Naive thymus-derived CD4-positive, alpha-beta T cell (primary cell): ENCODE measurements at places on chromosomes 16 and 17. TPM values are rescaled to one million over a fixed set of nuclear protein-coding genes. Genes with fewer than 3 reads are reported as not detected.

GRCh38 chr16:67893743-67894399 is 817 bp downstream of the PSKH1 start:
- DNase-seq = no peak

GRCh38 chr16:87245511-87245910 is 71.7 kb downstream of the C16orf95 start:
- no peak for DNase-seq

DNA sequence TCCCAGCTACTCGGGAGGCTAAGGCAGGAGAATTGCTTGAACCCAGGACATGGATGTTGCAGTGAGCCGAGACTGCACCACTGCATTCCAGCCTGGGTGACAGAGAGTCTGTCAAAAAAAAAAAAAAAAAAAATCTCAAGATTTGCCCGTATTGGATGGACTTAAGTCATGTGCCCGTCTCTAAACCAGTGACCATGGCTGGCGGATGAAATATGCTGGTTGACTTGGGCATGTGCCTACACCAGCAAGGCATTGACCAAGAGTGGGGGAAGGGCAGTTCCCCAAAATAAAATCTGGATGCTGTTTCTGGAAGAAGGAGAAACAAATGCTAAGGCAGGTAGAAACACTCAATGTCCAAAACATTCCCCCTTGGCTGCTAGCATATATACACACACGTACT is 21.5 kb upstream of the COL1A1 start:
- DNase-seq = no peak

Gene PHOSPHO1
- not detected for total RNA-seq

Gene TEX19
- total RNA-seq = not detected

Gene PLXDC1
- 54.9 TPM for total RNA-seq

Gene SDR42E1
- total RNA-seq = 12.1 TPM

Gene WFIKKN1
- 0.81 TPM for total RNA-seq
